SK-N-DZ (cell line): ENCODE measurements at places on chromosomes 1 and 21.

DNA sequence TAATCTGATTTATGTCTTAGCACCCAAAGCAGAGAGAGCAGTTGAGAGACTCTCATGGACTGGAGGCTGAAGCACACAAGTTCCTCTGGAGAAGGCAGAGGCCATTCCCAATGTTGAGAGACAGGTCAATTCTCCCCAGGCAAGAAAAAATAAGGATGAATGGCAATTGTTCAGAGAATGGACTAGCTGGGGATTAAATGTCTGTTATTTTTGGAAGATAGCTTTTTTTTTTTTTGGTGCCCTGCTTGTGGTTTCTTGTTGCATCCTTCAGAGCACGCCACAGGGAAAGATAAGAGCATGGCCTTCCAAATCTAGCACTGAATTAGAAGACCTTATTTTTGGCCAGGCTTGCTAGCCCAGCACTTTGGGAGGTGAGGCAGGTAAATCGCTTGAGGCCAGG lies 65.6 kb upstream of the ERRFI1 start:
- DNase-seq, result no peak

GRCh38 chr1:57544345-57544744 lies 120.5 kb upstream of the DAB1 start:
- DNase-seq, result no peak

GRCh38 chr1:184802354-184803179 lies 47.9 kb upstream of the EDEM3 start:
- DNase-seq, result no peak

DNA sequence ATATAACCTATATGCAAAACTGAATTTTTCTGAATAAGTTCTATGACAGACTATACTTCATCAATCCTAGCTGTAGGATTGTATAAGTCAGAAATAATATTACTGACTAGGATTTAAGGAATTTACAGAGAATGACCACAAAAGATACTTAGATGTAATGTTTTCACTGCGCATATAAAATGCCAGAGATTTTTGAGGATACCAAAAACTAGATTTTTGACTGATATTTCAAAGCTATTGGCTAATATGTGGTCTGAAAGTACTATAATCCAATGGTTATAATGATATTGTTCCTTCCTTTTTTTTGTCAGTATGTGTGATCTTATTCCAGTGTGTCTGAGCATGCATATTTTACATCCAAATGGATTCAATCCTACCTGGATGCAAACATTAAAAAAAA lies 17.0 kb upstream of the IFI44L start:
- no peak for DNase-seq

GRCh38 chr1:177937174-177937770 lies 32.6 kb downstream of the SEC16B start:
- no peak for DNase-seq

- DNase-seq, result no peak
Measured at GRCh38 chr1:238642231-238642630, 744.1 kb upstream of the CHRM3 start.

DNA sequence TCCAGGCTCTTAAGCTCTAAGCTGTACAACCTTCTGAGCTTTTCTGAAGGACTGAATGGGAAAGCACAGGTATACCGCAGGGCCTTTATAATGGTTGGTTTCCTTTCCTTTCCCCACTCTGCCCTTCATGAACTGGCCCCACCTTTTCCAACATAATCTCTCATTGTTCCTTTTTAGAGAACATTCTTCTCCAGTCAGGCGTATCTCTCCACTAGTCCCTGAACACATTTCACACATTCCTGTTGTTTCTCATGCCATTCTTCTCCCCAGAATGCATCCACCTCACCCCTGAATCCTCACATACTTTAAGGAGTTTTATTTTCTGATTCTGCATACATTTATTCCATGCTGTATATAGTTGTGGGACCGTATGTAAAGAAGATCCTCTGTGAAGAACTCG lies 41.3 kb downstream of the PGM1 start:
- no peak for DNase-seq

DNA sequence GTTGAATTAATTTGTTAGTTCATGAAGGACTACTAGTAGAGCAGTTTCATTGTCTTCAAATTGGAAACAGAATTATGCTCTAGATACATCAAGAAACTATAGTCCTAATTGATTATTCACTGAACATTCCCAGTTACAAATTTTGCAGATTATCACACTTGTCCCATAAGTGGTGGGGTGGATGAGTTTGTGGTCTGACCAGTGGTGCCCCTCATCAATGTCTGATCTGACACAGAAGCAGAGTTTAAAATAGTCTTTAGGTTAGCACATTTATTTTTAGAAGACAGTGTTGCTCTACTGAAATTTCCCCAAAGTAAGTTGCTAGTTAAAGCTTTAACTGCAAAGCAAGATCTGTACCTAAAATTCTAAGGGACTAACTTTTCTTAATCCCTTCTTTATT lies 42.9 kb downstream of the INKA2 start:
- no peak for DNase-seq

GRCh38 chr21:39062196-39062595 lies 121.1 kb downstream of the PSMG1 start:
- no peak for DNase-seq

DNA sequence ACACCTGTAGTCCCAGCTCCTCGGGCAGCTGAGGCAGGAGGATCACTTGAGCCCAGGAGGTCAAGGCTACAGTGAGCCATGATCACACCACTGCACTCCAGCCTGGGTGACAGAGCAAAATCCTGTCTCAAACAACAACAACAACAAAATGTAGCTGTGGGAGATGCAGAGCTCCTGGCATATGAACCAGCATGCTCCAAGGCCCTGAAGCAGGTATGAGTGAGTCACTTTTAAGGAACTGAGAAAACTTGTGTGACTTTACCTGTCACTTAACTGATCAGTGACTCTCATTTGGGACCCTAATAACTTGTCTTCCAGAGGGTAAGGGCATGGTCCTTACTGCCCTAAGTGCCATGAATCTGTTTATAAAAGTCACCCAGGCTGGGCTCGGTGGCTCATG lies 19.4 kb upstream of the TMEM222 start:
- no peak for DNase-seq

DNA sequence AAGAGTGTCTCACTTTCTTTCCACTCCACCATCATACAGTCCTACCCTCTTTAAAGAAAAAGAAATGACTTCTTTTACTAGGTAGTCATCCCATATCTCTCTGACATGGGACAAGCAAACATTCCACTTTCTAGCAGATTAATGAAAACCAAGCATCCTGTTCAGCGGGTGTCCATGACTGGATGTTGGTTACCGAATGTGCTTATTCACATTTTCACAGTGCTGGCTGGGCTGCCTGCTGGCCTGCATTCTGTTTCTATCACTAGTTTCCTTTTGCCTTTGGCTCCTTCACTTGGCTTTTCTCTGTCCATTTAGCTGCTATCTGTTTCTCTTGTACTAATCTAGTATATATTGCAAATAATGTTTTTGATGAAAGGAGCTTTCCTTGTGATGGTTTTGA lies 598.4 kb downstream of the RWDD3 start:
- no peak for DNase-seq

DNA sequence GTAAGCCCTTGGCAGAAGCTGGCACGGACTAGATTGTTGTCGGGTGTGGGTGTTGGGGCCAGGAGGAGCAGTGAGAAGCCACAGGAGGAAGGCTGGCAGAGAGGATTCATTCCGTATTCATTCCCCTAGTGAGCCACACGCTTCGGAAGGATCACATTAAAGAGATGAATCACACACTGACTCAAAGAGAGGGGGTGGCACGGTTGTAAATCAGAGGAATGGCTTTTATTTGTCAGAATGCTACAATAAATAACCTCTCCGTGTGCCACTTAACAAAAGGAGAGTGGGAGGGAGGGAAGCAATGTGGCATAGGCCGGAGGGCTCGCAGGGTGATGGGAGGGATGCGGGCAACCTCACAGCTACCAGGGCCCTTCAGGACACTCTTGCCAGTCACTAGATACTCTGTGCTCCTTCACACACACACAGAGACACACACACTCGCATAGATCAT lies 135.5 kb downstream of the HIVEP3 start:
- DNase-seq, result no peak

GRCh38 chr1:156157506-156157905 lies 4.1 kb downstream of the SEMA4A start:
- DNase-seq, result no peak
